ENCODE measurements at places on chromosomes 6 and 20.

- DNase-seq, result no peak
These were observed 48.8 kb downstream of the KIZ start for GRCh38 chr20:21174516-21175239.

DNA sequence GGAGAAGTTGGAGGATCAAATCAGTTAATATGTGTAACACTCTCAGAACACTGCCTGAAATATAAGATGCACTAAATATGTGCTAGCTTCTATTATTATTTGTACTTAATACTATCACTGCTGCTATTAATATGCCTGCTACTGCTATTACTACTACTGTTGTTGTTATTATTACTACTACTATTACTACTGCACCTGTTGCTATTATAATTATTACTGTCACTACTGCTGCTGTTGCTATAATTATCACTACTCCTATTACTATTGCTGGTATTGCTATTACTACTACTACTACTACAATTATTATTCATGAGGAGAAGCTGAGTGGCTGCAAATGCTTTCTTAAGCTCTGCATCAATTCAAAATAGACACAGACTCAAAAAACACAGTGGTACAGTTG is 16.7 kb upstream of the SSTR4 start:
- no peak for DNase-seq

DNA sequence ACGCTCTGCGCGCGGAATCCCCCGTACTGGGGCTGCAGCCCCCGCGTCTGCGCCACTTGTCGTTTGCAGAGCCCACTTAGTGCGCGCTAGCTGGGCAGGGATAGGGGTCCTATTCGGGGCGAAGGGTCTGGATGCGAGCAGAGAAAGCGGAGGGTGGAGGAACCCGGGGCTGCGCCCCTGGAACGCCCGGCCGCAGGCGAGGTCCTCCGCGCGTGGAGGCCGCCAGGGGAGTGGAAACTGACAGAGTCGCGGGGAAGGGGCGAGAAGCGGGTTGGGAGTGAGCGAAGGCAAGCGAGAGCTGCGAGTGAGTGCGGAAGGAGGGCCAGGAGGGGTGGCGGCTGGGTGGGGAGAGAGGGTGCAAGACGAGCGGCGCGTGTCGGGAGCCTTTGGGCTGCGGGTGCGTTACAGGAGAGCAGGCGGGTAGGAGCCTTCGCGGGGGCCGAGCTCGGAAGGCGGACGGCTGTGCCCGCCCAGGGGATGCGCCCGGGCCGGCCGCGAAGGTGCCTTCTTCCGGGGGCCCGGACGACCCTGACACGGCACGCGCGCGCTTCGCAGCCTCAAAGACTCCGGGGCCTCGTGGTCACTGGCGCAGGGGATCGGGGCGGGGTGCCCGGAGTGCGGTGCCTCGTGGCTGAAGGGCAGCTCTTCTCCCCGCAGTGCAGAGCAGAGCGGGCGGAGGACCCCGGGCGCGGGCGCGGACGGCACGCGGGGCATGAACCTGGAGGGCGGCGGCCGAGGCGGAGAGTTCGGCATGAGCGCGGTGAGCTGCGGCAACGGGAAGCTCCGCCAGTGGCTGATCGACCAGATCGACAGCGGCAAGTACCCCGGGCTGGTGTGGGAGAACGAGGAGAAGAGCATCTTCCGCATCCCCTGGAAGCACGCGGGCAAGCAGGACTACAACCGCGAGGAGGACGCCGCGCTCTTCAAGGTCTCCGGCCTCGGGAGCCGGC is 1.2 kb downstream of the IRF4 start:
- DNase-seq, result no peak

- no peak for DNase-seq
These were observed 5.1 kb downstream of the SNTA1 start for GRCh38 chr20:33438481-33438880.

DNA sequence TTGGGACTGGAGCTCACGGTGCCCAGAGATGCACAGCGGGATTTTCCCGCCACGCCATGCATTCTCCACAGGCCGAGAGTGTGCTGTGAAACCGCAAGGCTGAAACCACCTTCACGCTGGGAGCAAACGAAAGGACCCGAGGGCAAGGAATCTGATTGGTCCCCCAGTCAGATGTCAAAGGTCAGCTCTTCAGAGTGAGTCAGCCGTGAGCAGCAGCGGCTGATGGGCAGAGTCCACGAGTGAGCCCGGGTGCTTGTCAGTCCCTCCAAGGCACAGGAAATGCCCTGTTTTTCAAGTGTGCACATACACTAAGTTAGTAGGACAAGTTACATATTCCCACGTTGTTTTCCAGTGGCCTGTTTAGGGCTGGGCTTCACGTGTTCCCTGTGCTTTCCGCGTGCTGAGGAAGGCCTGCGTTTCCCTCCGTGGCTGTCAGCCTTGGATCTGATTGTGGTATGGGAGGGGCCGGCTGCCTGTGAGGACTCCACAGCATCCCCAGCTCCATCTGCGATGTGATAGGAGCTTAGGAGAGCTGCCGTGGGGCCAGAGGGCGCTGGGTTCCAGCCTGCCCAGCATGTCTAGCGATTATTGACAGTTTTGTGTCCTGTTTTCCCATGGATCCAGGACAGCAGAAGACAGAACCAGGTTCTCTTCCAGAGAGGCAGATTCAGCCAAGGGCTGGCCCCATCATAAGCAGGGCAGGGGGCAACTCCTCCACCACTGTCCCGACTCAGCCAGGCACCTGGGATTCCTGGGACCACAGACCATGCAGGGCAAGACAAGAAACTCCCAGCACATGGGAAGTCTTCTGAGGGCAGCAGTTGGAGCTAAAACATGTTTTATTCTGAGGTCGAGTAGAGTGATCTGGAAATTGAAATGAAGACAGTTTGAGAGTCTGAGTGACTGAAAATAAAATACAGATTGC is 38.2 kb upstream of the FRMD1 start:
- DNase-seq, result no peak

DNA sequence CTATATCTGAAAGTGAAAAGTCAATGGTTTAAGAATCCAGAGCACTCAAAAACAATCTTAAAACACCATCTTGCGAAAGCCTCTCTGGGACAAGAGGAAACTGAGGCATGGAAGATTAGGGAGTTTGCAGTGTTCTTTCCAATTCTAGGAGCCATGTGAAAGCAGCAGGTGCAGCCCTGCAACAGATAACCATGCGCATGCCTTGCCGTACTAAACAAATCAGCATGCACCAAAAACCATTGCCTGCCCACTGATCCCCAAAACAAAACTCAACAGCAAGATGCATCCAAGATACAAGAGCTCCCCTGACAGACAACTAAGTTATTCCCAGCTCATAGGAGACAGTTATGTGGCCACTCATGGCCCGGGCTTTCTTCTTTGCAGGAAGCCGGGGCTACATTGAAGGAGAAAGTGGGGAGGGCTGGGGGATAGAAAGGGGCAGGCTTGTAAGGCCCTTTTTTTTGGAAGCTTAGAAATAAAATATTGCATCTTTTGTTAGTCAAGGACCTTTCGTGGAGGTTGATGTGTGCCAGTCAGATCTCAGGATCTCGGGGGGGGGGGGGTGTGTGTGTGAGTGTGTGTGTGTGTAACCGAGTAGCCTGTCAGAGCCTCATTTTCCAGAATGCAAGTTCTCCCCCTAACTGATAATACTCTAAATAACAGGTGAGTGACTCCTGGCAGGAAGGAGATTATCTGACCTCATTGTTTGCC is 178.4 kb downstream of the MBOAT1 start:
- DNase-seq, result no peak

- peak; percentile 68 for DNase-seq
These were observed 24.2 kb downstream of the ZNF311 start for GRCh38 chr6:28980852-28981430.

- DNase-seq, result no peak
These were observed 3.8 kb downstream of the INSM1 start for GRCh38 chr20:20371681-20372080.

DNA sequence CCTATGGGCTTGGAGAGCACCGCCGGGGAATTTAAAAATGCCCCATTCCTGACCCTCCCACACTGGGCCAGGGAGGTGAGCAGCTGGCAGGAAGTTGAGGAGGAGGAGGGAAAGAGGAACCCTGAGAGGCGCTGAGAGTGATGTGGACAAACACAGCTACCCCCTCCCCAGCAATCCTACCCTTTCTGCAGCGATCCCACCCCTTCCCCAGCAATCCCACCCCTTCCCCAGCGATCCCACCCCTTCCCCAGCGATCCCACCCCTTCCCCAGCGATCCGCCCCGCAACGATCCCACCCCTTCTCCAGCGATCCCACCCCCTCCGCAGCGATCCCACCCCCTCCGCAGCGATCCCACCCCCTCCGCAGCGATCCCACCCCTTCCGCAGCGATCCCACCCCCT is 111.6 kb downstream of the SYCP2 start:
- DNase-seq, result no peak

- DNase-seq, result no peak
These were observed 374.1 kb upstream of the MANEA start for GRCh38 chr6:95203153-95203754.

DNA sequence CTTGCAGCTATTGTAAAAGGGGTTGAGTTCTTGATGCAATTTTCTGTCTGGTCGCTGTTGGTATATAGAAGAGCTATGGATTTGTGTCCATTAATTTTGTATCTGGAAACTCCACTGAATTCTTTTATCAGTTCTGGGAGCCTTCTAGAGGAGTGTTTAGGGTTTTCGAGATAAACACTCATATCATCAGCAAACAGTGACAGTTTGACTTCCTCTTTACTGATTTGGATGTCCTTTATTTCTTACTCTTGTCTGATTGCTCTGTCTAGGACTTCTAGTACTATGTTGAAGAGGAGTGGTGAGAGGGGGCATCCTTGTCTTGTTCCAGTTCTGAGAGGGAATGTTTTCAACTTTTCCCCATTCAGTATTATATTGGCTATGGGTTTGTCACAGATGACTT is 120.8 kb upstream of the SSTR4 start:
- no peak for DNase-seq

- no peak for DNase-seq
These were observed 841.6 kb upstream of the GJE1 start for GRCh38 chr6:141290941-141291721.
